ENCODE measurements at places on chromosomes 11 and 22.

- no peak for DNase-seq
These were observed 790 bp downstream of the IFITM5 start for GRCh38 chr11:298406-299065.

GRCh38 chr22:31917227-31917921, 27.0 kb upstream of the YWHAH start:
- no peak for DNase-seq

DNA sequence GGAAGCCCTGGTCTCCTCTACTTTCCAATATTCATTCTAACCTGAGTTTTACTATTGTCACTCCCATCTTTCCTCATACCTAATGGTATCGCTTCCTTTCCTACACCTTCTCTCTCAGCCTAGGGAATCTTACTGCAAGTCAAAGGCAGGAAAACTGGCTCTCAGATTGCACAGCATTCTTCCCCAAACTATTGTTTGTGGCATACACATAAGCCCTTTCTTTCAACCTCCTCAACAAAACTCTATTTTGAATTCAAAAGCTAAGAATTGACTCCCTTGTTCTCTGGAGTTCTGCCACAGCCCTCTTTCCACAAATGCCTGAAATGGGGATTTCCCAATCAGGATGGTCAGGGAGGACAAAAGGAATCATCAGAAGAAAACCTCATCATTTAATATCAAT, 181.5 kb downstream of the FAM76B start:
- no peak for DNase-seq

GRCh38 chr11:74671520-74672196, 59.6 kb downstream of the CHRDL2 start:
- no peak for DNase-seq

DNA sequence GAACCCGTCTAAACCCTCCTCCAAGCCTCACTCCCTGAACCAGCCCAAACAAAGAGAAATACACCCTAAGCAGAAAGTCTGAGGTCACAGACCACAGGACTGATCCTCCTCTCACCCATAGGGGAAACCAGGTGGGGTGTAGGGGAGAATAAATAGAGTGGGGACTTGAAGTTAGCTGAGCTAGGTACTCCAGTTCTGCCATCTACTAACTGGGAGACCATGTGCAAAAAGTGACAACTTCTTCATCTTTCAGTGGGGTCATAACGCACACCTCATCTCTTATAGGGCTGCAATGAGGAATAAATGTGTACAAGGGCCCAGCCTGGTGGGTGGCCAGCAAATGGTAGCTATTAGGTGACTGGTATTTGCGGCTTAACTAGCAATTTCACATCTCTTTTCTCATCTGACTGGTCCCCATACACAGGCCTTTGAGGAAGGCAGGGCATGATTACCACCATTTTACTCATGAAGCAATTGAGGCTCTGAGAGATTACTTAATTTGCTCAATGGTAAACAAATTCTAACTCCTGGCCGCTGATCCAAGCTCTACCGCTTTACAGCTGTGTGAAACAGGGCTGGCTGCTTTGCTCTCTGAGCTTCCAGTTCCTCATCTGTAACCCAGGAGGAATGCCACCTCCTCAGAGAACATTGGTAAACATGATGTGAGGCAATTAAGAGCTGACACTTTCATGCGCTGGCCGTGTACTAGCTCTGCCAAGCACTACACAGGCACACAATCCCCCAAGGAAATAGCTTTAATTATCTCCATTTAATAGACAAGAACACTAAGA, 16.6 kb downstream of the TBC1D10A start:
- DNase-seq: no peak

GRCh38 chr22:41608386-41608785, 12.5 kb downstream of the DESI1 start:
- no peak for DNase-seq

DNA sequence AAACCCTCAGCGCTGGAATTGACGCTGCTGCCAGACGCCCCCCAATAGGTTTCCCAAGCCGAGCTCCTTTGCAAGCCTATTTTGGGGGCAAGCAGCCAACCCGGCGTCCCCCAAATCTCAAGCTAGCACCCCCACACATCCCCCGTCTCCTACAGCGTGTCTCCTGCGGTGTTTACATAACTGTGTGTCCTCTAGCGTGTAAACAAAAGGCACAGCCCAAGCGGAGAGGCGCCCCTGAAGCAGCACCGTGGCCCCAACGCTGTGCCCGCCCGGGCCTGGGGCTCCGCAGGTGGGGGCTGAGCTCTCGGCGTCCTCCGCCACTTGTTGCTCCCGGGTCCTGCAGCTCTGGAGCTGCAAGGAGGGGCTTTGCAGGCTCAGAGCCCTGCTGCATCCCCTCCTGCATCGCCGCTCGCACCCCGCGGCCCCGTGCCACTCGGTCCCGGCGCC, 1.6 kb downstream of the CADM1 start:
- no peak for DNase-seq

DNA sequence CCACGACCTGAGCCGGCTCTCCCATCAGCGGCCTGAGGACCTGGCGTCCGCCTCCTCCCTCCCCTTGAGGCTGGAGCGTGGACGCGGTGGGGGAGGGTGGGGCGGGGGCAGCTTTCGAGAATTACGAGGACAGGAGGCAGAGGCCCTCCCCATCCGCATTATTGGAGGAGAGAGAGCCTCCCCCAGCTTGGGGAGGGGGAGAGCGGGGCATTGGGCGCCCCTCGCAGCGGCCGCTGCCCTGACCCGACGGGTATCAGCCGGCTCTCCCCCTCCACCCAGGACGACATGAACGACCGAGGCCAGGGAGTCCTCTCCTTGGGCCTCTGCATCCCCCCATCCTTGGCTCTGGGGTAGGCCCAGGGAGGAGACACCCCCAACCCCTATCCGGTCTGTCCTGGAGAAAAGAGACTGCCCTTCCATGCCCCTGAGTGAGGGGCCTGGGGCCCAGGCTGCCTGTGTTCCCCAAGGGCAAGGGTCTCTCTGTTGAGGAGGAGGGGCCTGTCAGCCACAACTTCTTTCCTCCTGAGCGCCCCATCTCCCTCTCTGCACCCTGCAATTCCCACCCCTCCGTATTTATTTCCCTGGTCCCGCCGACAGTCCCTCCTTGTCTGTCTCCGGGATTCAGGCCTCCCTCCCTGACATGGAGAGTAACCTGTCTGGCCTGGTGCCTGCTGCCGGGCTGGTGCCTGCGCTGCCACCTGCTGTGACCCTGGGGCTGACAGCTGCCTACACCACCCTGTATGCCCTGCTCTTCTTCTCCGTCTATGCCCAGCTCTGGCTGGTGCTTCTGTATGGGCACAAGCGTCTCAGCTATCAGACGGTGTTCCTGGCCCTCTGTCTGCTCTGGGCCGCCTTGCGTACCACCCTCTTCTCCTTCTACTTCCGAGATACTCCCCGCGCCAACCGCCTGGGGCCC, 495 bp downstream of the GPR137 start:
- no peak for DNase-seq

GRCh38 chr11:125102510-125102909, 8.9 kb downstream of the TMEM218 start:
- no peak for DNase-seq

DNA sequence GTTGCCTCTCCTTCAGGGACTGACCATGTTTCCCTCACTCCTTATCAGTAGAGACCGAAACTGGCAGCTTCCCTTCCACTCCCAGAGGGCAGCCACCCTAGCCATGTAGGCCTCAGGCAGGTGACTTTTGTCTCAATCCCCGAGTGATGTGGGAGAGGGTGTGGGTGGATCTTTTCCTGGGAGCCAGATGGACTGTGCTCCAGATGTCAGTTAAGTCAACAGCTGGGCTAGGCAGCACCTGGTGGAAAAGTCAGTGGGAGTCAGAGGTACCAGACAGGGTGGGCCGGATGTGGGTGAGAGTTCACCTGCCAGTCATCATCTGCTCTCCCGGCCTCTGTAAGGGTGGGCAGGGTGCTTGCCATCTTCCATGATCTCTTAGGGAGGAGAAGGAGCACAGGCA, 1.9 kb downstream of the BANF1 start:
- no peak for DNase-seq

DNA sequence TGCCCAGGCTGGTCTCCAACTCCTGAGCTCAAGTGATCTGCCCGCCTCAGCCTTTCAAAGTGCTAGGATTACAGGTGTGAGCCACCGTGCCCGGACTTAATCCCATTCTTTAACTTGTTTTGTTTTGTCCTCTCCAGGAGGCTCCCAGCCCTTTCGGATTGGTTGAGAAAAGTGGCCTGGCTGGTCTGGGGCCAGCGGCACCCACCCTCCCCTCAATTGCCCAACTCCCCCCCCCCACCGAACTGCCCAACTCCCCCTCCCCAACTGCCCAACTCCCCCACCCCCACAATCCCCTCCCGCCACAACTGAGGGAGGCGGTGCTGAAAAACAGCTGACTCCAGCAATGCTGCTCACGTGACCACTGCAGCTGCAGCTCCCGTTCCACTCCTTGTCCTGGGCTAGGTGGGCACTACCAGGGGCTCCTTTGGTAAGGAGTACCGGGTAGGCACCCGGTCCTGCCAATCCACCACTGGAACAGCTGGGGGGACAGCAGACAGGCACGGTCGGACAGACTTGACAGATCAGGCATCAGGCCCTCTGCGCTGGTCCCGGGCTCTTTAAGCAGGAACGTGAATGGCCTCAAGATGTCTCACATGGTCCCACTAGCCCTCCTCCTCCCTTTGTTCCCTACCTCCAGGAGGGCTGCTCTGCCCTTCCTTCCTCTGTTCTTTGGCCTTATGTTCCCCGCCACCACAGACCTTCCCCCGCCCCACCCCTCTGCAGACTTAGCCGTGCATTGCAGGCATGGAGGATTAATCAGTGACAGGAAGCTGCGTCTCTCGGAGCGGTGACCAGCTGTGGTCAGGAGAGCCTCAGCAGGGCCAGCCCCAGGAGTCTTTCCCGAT, at the start of gene TCN2:
Gene TCN2 (plus strand): TSS at position 720 of the 845 bp plus-strand sequence. CDS start 158 bp downstream, outside the sequence.
- peak; percentile 50 for DNase-seq

GRCh38 chr11:21653951-21654421, 538.9 kb upstream of the ANO5 start:
- DNase-seq: no peak

DNA sequence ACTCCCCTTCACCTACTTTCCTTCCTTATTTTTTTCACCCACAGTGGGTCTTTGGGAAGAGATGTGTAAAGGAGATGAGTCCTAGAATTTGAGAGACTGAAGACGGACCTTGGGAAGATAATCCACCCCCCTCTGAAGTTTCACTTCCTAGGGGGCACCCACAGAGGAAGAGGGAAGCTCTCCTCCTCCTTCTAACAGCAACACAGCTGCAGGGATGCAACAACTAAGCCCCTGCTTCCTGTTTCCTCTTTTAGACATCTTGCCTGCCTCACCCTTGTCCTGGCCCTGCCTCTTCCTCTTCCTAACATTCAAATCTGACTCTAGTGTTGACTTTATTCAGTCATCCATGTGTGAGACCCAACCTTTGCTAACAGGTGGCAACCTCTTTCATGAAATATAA, 424.6 kb downstream of the BUD13 start:
- DNase-seq: no peak

GRCh38 chr11:101082813-101083212, 46.8 kb downstream of the PGR start:
- DNase-seq: no peak

GRCh38 chr11:62588966-62589637, 2.2 kb downstream of the TUT1 start:
- DNase-seq: peak; percentile 31

GRCh38 chr11:9280655-9281301, 15.6 kb upstream of the DENND5A start:
- no peak for DNase-seq

DNA sequence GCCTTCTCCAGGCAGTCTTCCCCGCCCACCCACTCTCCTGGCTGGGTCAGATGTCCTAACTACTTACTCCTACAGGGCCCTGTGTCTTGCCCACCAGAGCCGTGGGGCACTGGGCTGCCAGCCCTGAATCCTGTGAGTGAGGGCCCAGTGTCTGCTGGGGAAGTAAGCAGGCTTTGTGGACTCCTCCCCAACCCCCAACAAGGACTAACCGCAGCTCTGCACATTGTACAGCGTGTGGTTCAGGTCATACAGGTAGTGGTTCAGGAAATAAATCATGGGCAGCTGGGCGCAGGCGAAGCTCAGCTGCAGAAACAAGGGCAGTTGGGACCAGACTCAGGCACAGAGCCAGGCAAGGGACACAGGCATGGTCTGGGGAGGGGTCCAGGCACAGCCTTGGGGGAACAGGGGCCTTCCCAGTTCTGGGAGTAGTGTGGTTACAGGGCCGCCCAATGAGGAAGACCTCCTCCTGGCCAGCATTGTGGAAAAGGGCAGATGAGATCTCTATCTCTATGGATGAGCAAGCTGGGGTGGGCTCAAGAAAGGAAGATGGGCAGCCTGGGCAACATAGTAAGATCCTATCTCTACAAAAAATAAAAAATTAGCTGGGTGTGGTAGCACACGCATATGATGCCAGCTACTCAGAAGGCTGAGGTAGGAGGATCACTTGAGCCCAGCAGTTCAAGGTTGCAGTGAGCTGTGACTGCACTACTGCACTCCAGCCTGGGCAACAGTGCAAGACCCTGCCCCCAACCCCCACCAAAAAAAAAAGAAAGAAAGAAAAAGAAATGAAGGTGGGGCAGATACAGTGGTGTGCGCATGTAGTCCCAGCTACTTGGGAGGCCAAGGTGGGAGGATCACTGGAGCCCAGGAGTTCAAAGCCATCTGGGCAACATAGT, 5.5 kb downstream of the UNC93B1 start:
- no peak for DNase-seq

DNA sequence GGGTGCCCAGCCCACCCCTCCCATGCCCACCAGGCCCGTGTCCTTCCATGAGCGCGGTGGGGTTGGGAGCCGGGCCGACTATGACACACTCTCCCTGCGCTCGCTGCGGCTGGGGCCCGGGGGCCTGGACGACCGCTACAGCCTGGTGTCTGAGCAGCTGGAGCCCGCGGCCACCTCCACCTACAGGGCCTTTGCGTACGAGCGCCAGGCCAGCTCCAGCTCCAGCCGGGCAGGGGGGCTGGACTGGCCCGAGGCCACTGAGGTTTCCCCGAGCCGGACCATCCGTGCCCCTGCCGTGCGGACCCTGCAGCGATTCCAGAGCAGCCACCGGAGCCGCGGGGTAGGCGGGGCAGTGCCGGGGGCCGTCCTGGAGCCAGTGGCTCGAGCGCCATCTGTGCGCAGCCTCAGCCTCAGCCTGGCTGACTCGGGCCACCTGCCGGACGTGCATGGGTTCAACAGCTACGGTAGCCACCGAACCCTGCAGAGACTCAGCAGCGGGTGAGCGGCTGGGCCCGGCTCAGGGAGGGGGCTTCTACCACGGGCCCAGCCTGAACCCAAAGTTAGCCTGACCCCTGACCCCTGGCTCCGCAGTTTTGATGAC, 3.0 kb downstream of the PKP3 start:
- peak; percentile 64 for DNase-seq

DNA sequence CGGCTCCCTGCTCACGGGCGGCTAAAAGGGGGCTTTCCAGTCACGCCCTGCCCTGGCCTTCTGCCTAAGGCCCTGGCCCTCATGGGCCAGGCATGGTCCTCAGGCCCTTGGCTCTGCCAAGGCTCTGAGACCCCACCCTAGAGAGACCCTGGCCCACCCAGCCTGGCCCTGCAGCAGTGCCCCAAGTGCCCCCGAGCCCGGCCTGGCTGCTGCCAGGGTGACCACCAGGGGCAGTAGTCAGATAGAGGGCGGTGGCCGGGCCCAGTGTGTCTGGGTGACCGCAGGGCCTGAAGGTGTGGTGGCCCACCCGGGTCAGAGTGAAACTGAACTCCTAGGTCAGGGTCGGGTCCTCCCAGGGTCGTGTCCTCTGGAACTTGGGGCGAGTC, 29.4 kb upstream of the CCDC188 start:
- no peak for DNase-seq
